Head of caudate nucleus (tissue), 42 donors: ENCODE measurements at places on chromosomes 7 and 10.

DNA sequence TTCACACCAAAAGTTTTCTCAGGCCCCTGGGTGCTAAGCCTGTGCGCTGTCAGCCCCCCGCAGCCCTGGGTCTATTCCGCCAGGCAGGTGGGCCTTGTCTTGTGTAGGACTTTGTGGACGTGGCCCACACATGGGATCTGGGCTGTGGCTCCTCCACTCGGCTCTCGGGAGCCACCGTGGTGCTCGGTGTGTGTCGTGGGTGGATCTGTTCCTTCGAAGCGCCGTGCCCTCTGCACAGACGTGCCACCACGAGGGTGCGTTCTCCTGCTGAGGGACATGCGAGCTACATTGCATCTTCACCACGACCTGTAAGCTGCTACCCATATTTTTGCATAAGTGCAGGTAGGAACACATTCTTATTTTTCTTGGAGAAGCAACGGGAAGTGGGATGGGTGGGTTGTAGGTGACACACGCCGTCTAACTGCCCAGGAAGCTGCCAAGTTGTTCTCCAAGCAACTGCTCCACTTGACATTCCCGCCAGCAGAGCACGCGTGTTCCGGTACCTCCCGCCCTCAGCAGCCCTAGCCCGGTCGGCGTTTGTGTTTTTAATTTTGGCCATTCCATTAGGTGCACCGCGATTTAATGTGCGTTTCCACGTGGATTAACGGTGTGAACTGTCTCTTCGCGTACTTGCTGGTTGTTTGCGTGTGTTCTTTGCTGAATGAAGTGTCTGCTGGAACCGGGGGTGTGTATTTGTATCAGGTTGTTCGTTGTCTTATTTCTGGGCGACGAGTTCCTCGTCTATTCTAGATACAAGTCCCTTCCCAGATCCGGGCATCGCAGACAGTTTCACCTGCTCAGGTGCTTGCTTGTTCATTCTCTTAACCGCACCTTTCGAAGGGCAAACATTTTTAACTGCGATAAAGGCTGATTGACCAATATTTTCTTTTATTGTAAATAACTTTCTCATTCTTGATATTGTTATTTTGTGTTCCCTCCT, 47.4 kb upstream of the CFAP46 start:
- no peak for DNase-seq

DNA sequence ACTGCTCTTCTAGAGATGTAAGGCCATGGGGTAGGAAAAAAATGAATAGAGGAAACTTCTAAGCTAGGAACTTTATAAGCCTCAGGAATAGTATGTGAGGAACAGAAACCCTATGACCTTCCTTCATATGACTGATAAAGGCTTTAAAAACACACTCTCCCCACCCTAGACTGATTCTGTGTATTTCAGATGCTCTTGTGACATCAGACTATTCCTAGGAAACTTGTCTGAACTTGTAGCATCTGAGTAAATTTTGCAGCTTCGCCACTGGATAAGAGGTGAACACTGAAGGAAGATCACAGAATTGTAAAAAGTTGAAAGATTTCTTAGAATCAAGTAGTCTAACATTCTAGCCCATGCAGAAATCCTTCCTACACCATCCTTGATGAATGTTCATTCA, 31.0 kb upstream of the CBLL1 start:
- no peak for DNase-seq

DNA sequence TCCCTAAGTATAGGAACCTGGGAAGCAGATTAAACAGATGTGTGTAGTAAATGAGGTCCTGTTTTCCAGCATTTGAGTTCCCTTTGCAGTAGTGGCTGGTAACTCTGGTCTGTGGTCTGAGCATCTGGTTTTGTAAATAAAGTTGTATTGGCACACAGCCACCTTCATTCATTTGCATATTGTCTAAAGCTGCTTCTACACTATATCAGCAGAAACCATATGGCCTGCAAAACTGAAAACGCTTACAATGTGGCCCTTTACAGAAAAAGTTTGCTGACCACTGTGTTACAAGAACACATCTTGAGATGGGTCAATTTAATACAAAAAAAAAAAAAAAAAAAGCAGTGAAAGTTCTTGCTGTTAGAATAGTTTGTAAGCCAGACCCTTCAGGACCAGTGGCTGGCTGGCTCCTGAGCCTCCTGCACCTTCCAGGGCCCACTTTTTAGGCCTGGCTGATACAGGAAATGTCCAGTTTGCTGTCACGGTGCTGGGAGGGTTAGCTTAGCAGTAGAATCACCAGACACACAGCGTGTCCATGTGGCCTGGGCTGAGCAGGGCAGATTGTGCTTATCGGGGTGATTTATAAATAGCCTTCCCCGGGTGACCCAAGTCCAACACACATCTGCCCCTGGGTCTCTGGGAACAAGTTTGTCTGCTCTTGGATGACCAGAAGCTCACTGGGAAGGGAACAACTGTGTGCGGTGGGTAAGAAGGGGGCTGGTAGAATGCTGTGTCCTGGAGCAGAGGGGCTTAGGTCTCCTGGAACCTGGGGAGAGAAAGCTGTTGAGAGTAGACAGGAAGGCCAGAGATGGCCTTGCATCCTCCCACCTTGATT, 1.4 kb downstream of the C10orf71 start:
- DNase-seq: no peak

DNA sequence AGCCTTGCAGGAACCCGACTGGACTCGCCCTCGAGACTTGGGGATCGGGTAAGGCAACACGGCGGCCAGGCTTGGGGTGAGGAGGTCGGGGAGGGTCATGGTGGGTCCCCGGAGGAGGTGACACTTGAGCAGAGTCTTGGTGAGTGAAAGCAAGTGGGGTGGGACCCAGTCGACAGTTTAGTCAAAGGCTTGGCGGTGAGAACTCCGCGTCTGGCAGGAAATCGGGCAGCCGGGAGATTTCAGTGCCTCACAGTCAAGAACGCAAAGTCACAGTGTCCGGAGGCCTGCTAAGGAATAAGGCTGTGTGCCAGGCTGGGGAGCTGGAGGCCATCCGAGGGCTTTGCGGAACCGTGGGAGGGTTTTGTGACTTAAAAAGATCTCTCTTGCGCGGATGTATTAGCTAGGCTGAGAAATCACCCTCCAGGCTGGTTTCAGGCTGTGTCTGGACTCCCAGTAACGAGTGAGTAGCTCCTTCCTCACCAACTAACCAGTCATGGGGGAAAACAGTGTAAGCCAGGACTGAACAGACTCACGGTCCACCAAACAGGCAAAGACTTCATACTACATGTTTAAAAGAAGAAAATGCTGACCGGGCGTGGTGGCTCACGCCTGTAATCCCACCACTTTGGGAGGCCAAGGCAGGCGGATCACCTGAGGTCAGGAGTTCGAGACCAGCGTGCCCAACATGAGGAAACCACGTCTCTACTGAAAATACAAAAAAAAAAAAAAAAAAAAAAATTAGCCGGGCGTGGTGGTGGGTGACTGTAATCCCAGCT, 613 bp downstream of the AP5Z1 start:
- DNase-seq: no peak

DNA sequence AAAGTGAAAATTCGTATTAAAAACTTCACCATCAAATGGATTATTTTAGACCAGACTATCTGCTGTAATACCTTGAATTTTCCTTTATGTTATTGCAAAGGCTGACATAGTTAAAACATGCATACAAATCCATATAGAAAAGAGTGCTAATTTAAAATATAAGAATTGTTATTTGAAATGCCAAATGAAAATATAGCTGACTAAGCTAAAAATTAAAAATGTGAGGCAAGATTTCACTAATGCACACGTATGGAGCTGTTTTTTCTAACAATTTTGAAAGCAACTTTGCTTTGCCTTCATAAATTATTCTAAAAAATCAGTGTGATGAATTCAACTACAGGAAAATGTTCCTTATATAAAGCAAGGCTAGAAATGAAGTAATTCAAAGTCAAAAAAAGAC, 62.5 kb downstream of the MPP7 start:
- no peak for DNase-seq

- DNase-seq: no peak
Observed at GRCh38 chr10:24041034-24041433, 167.9 kb upstream of the KIAA1217 start.

GRCh38 chr7:118352867-118353453, 128.5 kb downstream of the ANKRD7 start:
- DNase-seq: no peak

DNA sequence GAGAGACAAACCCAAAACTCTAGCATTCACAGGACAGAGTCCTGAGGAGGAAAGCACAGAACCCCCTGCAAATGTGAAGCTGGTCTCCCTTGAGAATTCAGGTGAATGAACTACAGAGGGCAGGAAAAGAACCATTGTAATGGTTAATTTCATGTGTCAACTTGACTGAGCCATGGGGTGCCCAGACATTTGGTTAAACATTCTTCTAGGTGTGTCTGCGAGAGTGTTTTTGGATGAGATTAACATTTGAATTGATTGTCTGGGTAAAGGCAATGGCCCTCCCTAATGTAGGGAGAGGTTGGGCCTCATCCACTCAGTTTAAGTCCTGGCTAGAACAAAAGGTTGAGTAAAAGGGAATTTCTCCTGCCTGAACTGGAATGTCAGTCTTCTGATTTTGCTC, 15.7 kb upstream of the CDK1 start:
- DNase-seq: no peak

DNA sequence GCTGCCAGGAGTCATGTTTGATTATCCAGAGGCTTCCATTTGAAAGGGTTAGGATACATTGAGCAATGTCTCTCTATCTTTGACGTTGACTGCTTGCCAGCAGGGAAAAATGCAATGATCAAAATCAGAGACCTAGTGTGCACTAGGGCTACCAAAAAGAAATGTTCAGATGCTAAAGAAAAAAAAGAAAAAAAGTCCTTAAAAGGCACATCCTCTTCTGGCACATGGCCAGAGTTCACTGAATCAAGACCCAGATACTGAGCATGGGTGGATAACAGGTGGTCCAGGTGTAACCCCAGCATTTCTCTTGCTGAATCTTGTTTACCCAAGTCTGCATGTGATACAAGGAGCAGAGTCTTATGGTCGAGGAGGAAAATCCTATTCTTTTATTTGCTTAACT, 899.3 kb downstream of the SORCS3 start:
- no peak for DNase-seq

- DNase-seq: peak; percentile 29
Observed at GRCh38 chr7:8220376-8221100, 41.4 kb downstream of the ICA1 start.

DNA sequence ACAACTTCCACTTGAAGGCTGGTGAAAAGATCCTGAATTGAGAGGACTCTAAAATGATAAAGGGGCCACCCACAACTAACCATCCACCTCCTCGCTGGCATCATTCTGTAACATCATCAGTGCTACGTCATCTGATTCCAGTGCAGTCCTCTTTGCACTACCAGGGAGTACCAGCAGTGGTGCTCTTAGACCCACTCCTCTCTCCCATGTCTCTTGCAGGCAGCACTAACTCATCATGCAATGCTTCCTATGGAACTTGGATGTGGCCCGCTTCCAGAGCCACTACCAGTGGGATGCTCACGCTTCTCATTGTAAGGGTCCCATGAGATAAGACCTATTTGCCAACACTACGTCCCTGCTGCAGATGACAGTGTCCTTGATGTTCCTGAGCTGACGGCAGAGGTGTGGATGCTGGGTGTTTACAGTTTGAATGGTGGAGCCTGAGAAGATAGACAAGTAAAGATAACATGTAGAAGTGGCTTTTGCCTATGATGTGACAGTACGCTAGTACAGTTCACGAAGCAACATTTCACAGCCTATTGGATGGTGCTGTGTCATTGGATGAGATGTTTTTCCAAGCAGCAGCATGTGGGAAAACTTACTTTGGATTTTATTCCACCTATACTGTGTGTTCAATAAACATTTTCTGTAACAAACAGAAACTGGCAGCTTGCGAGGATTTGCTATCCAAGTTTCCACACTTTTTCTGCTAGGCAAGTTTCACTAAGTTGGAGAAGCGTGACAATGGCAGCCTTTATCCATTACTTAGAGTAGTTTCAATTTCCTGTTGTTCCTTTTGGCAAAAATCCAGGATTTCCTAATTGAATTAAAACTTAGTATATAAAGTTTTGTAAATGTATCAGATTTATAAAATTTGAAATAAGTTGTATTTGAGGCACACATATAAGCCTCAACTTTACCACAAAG, 35.8 kb upstream of the COBL start:
- no peak for DNase-seq

GRCh38 chr10:73922864-73923133, 11.9 kb downstream of the PLAU start:
- DNase-seq: no peak

- DNase-seq: no peak
Observed at GRCh38 chr7:82678716-82679115, 235.1 kb upstream of the CACNA2D1 start.

DNA sequence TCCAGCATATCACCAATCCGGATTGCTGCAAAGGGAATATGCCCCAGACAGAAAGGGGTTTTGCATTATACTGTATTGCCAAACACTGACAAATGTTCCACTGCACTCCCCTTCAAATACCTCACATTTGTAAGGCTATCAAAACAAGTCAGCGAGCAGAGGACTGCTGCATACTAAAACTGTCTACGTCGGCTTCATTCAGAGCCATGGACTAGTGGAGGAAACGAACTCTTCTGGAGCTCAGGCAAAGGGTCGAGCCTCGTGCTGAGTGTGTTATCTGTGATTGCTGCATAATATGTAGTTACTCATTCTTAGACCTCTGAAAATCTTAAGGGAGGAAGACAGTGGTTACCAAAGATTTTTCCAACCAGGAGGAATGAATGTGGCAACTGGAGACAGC, 200.2 kb downstream of the DYNC1I1 start:
- DNase-seq: no peak

- DNase-seq: no peak
Observed at GRCh38 chr7:105613611-105614330, 32.5 kb upstream of the EFCAB10 start.

DNA sequence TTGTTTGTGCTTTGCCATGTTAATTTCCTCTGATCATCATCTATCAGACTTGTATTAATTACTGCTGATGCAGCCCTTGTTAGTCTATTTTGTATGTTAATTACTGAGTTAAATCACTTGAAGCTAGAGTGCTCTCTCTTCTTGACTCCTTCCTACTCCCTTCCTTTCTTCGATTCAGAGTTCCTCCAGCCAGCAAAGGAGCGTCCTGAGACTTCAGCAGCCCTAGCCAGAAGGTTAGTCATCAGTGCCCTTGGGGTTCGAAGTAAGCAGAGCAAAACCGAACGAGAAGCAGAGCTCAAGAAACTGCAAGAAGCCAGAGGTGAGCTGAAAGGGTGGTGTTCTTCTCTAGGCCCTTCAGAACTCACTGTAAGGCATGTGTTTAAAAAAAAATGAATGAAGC, 32.1 kb downstream of the LOXL4 start:
- no peak for DNase-seq

- DNase-seq: no peak
Observed at GRCh38 chr10:44913350-44914081, 2.4 kb downstream of the TMEM72 start.

DNA sequence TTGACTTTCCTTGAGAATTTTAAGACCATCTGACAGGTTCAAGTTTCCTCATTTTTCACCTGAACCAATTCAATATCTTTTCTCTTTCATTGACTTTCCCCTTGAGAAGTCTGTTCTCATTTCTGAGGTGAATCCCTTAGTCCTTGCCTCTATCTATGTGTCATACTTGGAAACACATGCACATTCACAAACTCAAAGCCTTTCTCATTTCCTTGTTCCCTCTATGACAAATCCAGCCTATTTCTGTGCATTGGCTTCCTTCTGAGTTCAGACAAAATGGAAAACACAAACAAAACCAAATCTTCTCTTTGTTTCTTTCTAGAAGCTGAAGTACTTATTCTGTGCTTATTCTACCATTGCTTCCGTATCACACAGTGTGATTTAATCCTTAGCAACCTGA, 13.8 kb downstream of the PTTG1IP2 start:
- DNase-seq: no peak

GRCh38 chr10:29748109-29748650, 113.4 kb upstream of the SVIL start:
- DNase-seq: no peak

- no peak for DNase-seq
Observed at GRCh38 chr10:16586358-16587138, 64.9 kb upstream of the C1QL3 start.
